Keratinocyte (primary cell): ENCODE measurements at places on chromosomes 16 and 17.
A peak's percentile ranks its signal among the peaks of the same experiment; 100 is the strongest.

GRCh38 chr16:12214509-12214908 lies 238.0 kb downstream of the SNX29 start:
- DNase-seq, result no peak

DNA sequence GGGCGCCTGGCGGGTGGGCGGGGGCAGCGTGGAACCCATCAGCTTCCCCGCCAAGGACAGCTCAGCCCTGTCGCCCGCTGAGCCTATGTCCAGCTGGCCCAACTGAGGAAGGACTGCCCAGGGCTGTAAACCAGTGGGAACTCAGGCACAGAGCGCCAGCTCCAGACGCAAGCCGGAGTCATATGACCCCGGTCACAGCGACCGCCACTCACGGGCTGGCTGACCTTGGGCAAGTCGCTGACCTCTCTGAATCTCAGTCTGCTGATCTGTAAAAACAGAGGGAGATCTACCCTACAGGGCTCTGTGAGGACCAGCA lies 170.0 kb downstream of the C16orf78 start:
- no peak for DNase-seq

- no peak for DNase-seq
These were observed 4.8 kb downstream of the MT1A start for GRCh38 chr16:56643080-56643778.

- no peak for DNase-seq
These were observed 62.0 kb downstream of the RPH3AL start for GRCh38 chr17:290626-291025.

GRCh38 chr16:67844497-67844896 lies 2.2 kb upstream of the NUTF2 start:
- no peak for DNase-seq

DNA sequence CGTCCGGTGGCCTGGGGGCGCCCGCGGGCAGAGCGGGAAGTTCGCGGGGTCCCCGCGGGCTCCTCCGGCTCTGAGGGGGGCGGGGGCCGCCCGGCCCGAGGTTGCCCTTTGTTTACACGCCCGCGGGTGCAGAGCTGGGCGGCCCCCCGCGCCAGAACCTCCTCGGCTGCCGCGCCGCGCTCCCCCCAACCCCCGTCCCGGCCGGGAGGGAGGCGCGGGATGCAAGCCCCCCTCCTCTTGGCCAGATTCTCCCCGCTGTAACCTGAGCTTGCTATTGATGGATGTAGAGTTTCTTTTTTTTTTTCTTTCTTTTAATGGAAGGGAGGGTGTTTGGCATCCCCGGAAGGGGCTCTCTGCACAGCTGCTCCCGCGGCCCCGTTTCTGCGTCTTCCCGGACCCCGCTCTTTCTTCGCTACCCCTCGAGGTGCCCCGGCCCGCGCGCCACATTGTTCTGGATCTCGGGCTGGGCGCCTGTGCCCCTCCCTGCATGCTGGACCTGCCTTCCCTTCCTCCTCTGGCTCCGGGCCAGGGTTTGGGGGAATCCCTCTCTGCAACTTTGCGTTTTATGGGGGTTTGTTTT lies 646 bp downstream of the CBX2 start:
- DNase-seq, result no peak

GRCh38 chr16:74607310-74607961 lies 522 bp upstream of the GLG1 start:
- no peak for DNase-seq

DNA sequence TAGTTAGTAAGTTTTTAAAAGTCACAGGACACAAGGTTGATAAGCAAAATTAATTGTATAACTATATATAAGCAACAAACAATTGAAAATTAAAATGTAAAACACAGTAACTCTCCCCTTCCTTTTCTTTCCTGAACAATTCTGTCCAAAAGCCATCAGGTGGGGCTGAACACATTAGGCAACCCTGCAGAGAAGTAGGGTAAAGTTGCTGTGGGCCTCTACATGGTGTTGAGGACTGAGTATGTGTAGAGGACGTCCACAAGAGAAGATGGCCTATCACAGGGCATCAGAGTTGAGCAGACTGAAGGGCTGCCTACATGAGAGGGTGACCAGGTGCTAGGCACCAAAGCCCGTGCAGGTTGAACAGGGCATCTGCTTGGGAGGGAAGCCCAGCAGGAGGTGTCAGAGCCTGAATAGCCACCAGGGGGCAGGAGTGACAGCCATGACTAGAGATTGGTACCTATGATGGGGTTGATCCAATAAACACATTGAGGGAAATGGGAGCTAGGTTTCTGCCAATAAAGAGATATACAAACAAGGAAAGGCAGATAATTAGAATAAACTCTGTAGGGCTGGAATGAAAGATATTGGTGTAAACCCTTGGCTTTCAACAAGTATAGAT lies 415.1 kb downstream of the NPIPA8 start:
- no peak for DNase-seq

DNA sequence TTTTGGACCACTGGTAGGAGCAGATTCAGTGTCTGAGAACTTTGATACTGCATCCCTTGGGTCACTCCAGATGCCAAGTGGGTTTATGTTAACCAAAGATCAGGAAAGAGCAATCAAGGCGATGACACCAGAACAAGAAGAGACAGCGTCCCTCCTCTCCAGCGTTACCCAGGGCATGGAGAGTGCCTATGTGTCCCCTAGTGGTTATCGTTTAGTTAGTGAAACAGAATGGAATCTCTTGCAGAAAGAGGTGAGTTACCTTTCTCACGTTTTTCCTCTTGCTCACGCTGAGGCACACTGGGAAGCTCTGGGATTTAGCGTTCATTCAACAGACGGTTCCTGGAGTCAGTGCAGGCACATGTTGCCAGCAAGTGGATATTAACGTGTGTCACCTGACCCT lies 58.0 kb downstream of the NUP88 start:
- DNase-seq, result no peak

- DNase-seq, result no peak
These were observed 21.2 kb upstream of the ENGASE start for GRCh38 chr17:79053251-79053925.

GRCh38 chr17:55430541-55431288 lies 9.1 kb upstream of the MMD start:
- DNase-seq, result no peak

GRCh38 chr17:62649570-62649969 lies 22.1 kb downstream of the MRC2 start:
- DNase-seq, result no peak

GRCh38 chr16:15616475-15617165 lies 26.3 kb downstream of the MARF1 start:
- DNase-seq, result no peak

- no peak for DNase-seq
These were observed 12.0 kb downstream of the CPSF4L start for GRCh38 chr17:73249700-73250099.

DNA sequence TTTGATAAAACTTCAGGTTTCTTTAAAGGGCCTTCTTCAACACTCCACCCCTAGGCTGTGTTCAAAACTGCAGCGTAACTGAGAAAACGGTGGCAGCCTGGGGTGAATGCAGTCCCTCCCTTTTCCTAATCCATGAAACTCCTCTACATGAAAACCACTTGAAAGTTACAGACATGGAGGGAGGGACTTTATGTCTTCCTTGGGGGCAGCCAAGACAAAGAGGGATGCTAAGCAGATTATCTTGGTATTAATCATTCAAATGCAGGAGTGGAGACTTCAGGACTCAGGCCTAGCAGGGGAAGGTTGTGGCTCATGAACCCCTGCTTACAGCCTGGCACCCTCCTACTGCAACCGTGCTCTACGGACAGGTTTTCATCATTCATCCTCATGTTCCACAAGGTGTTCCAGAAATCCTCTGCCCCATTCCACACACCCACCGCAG lies 46.8 kb downstream of the RNF112 start:
- no peak for DNase-seq

- peak; percentile 98 for DNase-seq
These were observed 426.7 kb upstream of the MAF start for GRCh38 chr16:80027007-80027965.

DNA sequence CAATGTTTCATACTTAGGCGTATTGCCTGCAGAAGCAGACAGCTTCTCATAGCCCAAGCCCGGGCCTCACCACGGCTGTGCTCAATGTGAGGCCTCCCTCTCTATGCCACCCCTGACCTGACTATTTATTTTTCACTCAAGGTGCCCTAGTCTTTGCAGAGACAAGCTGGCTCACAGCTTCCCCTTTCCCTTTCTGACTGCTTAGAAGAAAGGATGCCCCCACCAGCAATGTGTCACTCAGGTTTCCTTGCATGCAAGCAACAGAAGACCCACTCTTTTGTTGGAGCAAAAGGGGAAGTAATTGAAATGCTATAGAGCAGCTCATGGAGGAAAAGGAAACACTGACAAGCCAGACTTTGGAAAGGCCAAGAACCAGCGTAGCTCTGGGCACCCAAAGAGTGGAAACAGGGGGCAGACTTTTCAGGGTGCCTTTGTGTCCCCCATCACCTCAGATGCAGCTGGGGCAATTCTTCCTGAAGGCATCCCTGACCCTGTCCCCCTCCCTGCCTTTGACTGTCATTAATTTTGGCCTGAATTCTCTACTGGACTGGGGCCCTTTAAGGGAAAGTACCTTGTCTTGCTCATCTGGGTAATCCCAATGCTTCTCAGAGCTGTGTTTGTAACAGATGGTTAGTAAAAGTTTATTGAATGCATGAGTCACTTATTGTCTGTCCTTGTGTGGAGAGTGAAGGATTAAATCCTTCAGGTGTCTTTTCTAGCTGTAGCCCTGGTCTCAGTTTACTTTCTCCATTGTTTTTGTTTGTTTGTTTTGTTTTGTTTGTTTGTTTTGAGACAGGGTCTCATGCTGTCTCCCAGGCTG lies 17.8 kb downstream of the RGS9 start:
- DNase-seq, result peak; percentile 5

DNA sequence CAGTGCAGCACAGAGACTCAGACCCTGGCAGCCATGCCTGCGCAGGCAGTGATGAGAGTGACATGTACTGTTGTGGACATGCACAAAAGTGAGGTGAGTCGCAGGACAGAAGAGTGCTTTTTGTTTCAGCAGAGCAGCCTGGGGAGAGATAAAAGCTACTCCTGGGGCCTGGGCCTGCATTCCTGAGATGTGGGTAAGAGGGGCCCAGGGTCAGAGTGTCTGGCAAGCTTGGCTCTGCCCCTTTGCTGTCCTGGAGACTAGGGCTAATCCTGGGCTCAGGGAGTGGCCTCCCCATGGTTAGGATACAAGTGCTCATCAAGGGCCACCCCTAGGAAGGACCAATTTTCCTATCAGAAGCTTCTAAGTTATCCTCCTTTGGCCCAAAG lies 4.8 kb upstream of the ERBB2 start:
- DNase-seq, result no peak
